Heart left ventricle (tissue), 16 donors: ENCODE measurements at places on chromosomes 7 and 10. TPM values are rescaled to one million over a fixed set of nuclear protein-coding genes. Genes with fewer than 3 reads are reported as not detected.
A peak's percentile ranks its signal among the peaks of the same experiment; 100 is the strongest.

The CCDC172 gene
- total RNA-seq: not detected

The NPS gene
- not detected for total RNA-seq

The PRLHR gene
- total RNA-seq: not detected

The SLC25A13 gene
- 12.2 TPM for total RNA-seq

The TMEM236 gene
- 0.63 TPM for total RNA-seq

The PHKG1 gene
- 16.7 TPM for total RNA-seq

The LIPJ gene
- total RNA-seq: not detected

The CALHM3 gene
- total RNA-seq: not detected

The CCT6A gene
- total RNA-seq: 55.2 TPM

The AP3M1 gene
- total RNA-seq: 30.5 TPM

DNA sequence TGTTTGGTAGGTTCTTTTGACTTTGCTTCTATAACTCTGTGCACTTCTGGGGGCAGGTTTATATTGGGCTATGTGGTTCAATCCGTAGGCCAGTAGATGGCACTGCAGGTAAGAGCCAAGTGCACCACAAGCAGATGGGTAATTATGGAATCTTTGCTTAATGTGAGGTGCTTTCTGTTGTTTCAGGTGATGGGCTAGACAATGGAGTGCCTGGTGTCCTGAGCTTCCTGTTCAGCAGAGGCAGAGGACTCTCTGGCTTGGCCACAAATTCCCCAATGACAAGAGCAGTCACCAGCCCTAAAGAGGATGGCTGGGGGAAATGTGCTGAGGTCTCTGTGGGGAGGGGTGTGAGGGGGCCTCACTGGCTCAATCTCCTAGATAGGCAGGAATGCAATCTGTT, 455.0 kb downstream of the CCSER2 start:
- DNase-seq: no peak

DNA sequence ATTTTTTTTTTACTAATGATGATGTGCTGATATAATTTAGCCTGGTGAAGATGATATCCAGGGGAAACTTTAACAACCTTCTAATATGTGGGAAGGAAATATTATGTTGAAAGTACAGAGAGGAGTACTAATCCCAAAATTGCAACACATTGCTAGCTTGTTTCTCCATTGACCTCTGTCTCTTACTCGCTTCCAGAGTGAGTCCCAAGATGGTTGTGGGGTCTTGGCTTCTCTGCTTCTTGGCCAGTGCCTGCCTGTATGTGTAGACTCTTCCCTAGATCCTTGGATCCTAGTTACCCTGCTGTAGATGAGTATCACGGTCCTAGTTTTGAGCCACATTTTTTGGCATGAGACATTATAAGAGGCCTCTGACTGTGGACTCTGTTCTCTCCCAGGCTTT, 17.5 kb downstream of the BMPER start:
- DNase-seq: no peak

DNA sequence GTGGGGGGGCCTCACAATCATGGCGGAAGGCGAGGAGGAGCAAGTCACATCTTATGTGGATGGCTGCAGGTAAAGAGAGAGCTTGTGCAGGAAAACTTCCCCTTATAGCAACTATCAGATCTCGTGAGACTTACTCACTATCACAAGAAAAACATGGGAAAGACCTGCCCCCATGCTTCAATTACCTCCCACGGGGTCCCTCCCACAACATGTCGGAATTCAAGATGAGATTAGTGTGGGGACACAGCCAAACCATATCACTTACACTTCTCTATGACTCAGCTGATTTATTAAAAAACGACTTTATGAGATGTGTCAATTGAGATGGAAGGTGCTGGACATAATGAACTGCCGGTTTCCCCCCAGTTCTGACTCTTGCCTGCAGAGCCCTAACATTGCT, 23.8 kb upstream of the CHN2 start:
- DNase-seq: no peak

DNA sequence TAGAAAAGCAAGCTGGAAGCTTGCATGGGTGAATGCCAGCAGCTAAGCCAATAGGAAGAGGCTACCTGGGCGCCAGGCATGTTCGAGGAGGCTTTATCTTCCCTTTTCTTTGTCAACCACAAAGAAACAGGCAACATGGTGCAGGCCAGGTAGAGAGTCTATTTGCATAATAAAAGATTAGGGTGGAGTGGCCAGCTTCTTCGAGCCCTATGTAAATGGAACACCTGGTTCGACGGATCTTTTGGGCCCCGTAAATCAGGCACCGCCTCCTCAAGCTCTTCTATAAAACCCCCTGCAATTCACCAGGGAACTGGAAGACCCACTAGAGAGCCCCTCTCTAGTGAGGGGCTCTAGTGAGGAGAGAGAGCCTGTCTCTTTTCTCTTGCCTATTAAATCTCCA, 1106.2 kb upstream of the CELF2 start:
- no peak for DNase-seq

- DNase-seq: no peak
Measured at GRCh38 chr7:74584160-74584954, 73.2 kb upstream of the GTF2I start.

DNA sequence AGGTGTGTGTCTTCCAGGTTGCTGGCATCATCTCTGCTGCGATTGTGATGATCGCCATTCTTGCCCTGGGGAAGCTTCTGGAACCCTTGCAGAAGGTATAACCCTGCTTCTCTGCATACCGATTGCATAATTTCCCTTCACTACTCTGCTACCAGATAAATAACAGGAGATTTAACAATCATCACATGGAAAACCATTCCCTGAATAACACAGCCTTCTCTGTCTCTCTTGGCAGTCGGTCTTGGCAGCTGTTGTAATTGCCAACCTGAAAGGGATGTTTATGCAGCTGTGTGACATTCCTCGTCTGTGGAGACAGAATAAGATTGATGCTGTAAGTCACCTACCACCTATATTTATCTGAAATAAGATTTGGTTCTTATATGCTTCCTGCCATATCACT, 33.8 kb downstream of the SLC26A4 start:
- no peak for DNase-seq

- no peak for DNase-seq
Measured at GRCh38 chr7:142563470-142563869, 185.8 kb upstream of the PRSS1 start.

GRCh38 chr10:24683554-24683953, 40.1 kb downstream of the ARHGAP21 start:
- DNase-seq: no peak

DNA sequence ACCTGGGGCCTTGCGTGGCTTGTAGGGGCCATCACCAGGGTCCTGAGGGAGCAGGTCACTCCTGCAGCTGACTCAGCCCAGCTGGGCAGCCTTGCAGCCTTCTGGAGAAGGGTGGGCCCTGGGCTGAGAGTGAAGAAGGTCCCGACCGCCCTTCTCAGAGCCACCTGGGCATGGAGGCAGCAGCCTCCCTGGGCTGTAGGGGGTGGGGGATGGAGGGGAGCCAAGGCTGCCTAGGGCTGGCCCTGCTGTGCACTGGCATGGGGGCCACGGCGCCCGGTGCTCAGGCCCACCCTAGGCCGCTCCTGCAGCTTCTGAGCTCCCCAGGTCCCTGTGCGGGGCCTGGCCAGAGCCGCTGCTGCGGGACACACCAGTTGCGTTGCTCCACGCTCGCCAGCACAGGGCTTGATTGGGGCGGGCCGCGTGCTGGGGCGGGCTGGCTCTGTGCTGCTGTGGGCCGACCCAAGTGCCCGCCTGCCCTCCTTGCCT, 63.6 kb upstream of the NKX6-2 start:
- DNase-seq: no peak

DNA sequence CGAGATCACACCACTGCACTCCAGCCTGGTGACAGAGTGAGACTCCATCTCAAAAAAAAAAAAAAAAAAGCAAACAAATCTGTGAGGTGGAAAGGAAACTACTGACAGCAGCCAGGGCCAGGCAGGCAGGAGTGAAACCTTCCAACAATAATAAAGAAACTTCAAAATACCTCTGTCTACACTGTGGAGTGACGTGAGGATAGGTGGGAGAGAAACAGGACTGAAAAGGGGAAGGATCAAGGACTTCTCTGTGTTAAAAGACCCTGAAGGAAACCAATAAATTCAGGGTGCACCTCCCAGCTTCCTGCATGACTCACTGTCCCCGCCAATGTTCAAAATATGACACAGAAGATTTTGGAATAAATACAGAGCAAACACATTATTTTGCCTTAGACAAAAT, 82.9 kb downstream of the KIAA1549 start:
- no peak for DNase-seq

- DNase-seq: no peak
Measured at GRCh38 chr10:117991701-117992100, 55.0 kb downstream of the RAB11FIP2 start.

DNA sequence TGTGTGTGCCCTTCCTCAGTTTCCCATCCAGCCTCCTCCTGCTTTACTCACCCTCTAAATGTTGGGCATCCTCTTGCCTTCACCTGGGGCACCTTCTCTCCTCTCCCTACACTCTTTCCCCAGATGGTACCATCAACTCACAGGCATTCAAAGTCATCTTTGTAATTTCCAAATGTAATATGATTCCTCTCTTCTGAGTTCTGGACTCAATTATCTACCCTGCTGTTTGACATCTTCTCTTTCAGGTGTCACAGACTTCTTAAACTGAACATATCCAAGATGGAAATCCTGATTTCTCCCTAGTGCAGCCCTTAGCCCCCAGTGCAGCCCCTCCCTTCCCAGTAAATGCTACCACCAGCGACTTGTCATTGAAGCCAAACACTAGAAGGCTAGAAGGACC, 422.8 kb downstream of the KCNMA1 start:
- no peak for DNase-seq

GRCh38 chr7:36040679-36041078, 112.4 kb upstream of the EEPD1 start:
- no peak for DNase-seq

- DNase-seq: no peak
Measured at GRCh38 chr10:17273403-17273802, 45.4 kb downstream of the VIM start.

DNA sequence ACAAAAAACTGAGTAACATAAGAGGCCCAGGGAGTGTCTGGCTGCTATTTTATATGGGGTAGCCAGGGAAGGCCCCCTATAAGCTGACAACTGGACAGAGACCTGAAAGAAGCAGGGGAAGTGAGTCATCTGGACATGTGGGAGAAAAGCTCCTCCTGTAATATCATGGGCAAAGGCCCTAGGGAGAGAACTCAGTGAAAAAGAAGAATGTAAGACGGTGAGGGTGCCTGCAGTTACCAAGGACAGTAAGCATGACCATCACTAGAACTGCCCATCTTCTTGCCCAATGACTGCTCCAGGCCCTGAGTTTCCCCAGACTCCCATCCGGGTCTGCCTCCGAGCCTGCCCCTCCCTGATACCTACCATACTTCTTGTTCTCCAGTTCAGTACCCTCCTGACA, 2.3 kb downstream of the ELMO1 start:
- DNase-seq: no peak

DNA sequence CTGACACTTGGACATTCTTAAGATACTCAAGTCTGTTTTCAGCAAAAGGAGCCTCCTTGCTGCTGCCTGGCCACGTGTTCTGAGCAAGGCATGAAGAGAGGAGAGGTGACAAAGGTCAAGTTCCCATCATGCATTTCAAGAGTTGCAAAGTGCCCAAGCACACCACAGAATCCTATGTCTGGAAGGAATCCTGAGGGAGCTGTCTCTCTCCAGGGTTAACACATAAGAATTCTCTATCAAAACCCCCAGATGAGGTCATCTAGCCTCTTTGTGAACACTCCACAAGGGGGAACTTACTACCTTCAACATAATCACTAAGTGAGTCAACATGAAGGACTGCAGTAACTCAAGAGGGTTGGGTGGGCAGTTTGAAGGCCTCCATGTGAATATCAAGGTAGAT, 155.5 kb downstream of the RNF216 start:
- DNase-seq: no peak

DNA sequence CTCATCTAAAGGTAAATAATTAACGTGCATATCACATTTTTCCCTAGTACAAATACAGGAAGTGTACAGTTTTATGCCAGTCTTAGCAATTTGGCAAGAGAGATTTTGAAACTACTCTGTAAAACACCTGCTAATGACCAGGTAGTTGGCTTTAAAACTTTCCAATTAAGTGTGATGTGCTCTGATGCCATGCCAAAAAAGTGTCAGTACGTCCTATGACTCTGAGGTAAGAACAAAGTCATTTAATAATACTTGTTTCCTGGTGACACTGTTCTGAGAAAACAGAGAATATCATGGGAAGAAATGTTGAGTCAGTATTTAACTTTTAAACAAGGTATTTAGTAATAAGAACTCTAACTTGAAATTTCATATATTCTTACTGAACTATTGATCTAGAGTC, 9.6 kb downstream of the PDZD8 start:
- no peak for DNase-seq

DNA sequence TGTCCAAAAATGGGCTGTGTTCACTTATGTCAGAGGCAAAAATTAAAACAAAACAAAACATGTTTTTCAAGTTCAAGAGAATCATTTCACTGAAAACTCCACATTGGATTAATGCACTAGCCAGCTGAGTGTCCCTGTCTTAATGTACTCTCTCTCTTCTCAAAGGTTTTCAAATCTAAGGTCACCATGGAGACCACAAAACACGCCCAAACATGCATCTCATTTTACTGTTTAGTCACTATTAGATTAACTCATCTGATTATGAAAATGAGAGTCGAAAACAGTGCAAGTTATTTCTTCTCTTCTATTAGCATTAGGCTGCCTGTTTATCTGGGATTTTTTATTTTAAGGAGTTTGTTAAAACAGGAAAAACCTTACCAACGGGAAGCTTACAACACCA, 70.8 kb upstream of the ASAH2 start:
- no peak for DNase-seq

- DNase-seq: no peak
Measured at GRCh38 chr7:51023547-51023946, 240.9 kb upstream of the GRB10 start.

DNA sequence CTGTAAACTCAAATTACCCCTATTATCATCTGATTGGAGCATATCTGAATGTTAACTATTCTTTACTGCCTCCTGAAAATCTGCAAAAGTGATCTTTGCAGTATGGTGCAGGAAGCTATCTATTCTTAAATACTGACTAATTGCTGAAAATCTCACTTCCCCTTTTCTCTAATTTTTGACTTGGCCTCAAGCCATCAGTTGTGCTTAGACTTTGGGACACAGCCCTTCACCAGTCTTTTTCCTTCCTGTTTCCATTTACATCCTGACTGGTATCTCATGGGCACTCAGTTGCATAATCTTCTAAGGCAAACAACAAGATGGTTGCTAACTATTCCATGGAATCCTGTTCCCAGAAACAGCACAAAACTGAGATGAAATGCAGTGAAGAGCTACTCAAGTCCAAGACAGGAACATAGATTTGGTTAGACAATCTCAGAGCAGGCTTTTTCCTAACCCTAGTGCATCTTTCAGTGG, 228.5 kb downstream of the SORCS1 start:
- DNase-seq: no peak

- DNase-seq: peak; percentile 76
Measured at GRCh38 chr7:134140889-134141867, 14.0 kb downstream of the LRGUK start.

- DNase-seq: no peak
Measured at GRCh38 chr10:49830846-49831245, 68.7 kb upstream of the OGDHL start.

GRCh38 chr7:50371551-50372021, 67.1 kb downstream of the IKZF1 start:
- DNase-seq: no peak
